ENCODE measurements at places on chromosomes 1 and 21. TPM values are rescaled to one million over a fixed set of nuclear protein-coding genes. Genes with fewer than 3 reads are reported as not detected.

- no peak overlapping the region for H3K4me3 ChIP-seq
- H3K27me3 ChIP-seq, result peaks cover 42% of the 10 kb centered on the region
- H3K27ac ChIP-seq, result no peak overlapping the region
- H3K4me1 ChIP-seq, result no peaks in the 10 kb centered on the region
These were observed 71.4 kb upstream of the GORAB start for GRCh38 chr1:170460414-170461155.

Gene TSPAN2
- 0.26 TPM for total RNA-seq

- no peak overlapping the region for H3K27ac ChIP-seq
- no peaks in the 10 kb centered on the region for H3K27me3 ChIP-seq
- peaks cover 1% of the 10 kb centered on the region for H3K4me1 ChIP-seq
- DNase-seq, result no peak
- peaks cover 9% of the 10 kb centered on the region for H3K36me3 ChIP-seq
These were observed 131.1 kb downstream of the KIAA0319L start for GRCh38 chr1:35426097-35426586.

DNA sequence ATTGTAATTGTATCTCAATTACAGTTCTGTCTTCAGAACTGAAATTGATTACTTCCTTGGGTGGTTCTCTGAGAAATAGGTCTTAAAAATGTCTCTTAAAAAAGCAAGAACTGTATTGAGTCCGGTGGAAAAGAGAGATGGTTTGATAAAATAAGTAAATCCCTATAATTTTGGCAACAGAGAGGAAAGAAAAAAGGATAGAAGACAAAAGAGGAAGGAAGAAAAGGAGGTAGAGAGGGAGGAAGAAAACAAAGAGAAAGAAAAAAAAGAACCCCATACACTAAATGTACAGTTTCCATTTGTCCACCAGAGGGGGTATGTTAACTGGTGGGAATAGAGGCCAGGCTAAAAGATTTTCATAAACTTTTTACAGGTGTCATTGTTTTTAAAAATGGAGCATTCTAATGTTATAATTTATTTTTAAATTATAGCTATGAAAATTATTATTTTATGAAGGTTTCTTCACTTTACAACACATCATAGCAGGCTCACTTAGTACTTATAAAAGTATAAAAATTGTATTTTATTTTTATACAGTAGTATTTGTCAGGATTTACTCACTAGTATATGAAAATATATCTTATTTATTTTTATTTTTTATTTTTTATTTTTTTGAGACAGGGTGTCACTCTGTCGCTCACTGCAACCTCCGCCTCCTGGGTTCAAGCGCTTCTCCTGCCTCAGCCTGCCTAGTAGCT is 2.1 kb upstream of the UBE2T start:
- peaks cover 12% of the 10 kb centered on the region for H3K36me3 ChIP-seq
- peak overlapping the region; percentile 77 for H3K4me3 ChIP-seq
- no peaks in the 10 kb centered on the region for H3K27me3 ChIP-seq
- H3K27ac ChIP-seq, result peak overlapping the region; percentile 50
- peaks cover 25% of the 10 kb centered on the region for H3K4me1 ChIP-seq
- no peak for DNase-seq

- H3K4me3 ChIP-seq, result no peak overlapping the region
These were observed 79.8 kb downstream of the WDR4 start for GRCh38 chr21:42799516-42799915.

DNA sequence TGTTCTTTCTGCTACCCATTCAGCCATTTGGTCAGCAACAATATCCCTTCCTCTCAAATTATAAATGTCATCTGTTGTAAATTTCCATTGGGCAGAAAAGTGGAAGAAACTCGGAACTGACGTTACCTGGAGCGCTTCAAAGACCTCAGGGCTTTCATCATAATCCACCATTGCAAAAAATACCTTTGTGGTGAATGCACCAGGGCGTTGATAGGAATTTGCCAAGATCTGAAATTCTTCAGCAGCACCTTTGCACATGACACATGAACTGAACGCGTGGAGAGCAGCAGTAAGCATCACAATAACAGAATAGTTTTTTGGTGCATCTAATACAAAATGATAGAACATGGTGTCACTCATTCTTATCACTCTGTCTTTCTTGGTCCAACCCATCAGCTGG is 3.1 kb upstream of the TEKT2 start:
- no peak overlapping the region for H3K27ac ChIP-seq
- no peak overlapping the region for H3K4me3 ChIP-seq
- DNase-seq, result no peak
- no peaks in the 10 kb centered on the region for H3K4me1 ChIP-seq

GRCh38 chr1:24849672-24850295 is 80.3 kb downstream of the RUNX3 start:
- H3K4me1 ChIP-seq, result peaks cover 15% of the 10 kb centered on the region
- H3K36me3 ChIP-seq, result no peaks in the 10 kb centered on the region
- no peak for DNase-seq

- no peak for DNase-seq
- no peaks in the 10 kb centered on the region for H3K27me3 ChIP-seq
- H3K27ac ChIP-seq, result no peak overlapping the region
- H3K4me3 ChIP-seq, result no peak overlapping the region
- peaks cover 8% of the 10 kb centered on the region for H3K36me3 ChIP-seq
These were observed 18.5 kb downstream of the CSTB start for GRCh38 chr21:43757601-43758000.

- no peak overlapping the region for H3K27ac ChIP-seq
- no peaks in the 10 kb centered on the region for H3K36me3 ChIP-seq
- H3K27me3 ChIP-seq, result no peaks in the 10 kb centered on the region
- no peaks in the 10 kb centered on the region for H3K4me1 ChIP-seq
- DNase-seq, result no peak
These were observed 333.5 kb upstream of the B3GALT2 start for GRCh38 chr1:193519922-193520321.

DNA sequence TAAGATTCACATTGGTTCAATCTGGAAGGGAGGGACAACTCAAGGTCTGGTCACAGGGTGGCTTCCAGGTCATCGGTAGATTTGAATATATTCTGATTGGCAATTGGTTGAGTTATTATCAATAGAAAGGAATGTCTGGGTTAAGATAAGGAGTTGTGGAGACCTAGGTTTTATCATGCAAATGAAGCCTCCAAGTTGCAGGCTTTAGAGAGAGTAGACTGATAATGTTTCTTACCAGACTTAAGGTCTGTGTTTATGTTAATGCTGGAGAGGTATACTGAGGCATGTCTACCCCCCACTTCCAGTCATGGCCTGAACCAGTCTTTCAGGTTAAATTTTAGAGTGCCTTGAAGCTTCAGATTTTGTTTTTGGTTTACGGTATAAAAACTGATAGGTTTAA is 29.7 kb downstream of the USP25 start:
- H3K4me3 ChIP-seq, result no peak overlapping the region
- no peak for DNase-seq
- H3K36me3 ChIP-seq, result peaks cover 60% of the 10 kb centered on the region
- no peak overlapping the region for H3K27ac ChIP-seq

All from activated naive CD8-positive, alpha-beta T cell treated with anti-CD3 and anti-CD28 coated beads for 36 hours (primary cell).